Ovary (tissue), 10 donors: ENCODE measurements at places on chromosomes 2 and 18. TPM values are rescaled to one million over a fixed set of nuclear protein-coding genes. Genes with fewer than 3 reads are reported as not detected.

Gene ALPI
- total RNA-seq = not detected

Gene MYO7B
- 0.23 TPM for total RNA-seq

Gene OBSL1
- 537 TPM for total RNA-seq

Gene MOCOS
- total RNA-seq = 14.3 TPM

DNA sequence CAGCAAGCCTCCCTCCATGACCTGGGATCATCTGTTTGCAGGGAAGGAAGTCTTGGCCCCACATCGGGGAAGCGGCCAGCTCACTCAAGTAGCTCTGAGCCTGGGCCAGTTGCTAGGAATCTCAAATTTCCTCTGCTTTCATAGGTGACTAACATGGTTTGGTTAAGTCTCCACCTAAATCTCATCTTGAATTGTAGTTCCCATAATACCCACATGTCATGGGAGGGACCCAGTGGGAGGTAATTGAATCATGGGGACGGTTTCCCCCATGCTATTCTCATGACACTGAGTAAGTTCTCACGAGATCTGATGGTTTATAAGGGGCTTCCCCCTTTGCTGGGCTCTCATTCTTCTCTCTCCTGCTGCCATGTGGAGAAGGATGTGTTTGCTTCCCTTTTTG lies 75.2 kb downstream of the LBH start:
- DNase-seq = no peak

DNA sequence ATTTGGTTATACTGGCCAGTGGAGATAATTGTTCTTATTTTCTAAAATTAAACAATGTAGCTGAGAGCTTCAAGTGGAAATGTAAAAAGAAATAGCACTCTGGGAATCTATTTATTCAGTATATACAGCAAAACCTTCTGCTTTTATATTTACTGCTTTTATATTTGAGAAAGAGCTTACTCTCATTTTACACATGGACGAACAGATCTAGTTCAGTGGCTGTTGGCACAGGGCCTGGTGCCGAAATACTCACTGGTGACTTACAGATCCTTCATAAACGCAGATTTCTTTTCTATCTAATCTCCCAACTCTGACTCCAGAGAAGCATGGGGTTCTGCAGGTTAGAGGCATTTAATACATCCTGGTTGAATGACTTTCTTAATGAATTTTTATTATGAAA lies 266.2 kb downstream of the ASXL3 start:
- DNase-seq = no peak

DNA sequence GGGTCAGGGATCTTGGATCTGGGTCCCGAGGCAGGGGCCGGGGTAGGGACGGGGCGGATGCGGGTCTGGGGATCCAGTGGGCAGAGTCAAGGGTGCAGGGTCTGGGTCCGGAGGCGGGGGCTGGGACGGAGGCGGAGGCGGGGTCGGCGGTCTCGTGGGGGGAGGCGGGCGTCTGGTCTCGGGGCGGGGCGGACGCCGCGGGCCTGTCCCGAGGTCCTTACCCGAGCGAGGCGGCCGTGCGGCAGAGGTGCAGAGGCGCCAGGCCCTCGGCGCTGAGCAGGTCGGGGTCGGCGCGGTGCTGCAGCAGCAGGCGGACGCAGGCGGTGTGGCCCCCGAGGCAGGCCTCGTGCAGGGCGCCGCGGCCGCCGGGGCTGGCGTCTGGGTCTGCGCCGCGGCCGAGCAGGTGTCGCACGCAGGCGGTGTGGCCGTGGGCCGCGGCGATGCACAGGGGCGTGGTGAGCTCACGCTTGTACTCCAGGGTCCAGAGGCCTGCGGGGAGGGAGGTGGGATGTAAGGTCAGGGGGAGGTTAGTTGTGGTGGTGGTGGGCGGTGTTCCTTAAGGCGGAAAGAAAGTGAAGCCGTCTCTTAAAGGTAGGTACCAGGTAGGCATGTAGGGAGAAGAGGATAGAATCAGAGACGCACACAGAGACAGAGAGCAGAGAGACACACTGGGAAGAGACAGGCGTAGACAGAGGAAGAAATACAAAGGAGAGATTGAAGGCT lies 26.6 kb downstream of the ASB18 start:
- no peak for DNase-seq

DNA sequence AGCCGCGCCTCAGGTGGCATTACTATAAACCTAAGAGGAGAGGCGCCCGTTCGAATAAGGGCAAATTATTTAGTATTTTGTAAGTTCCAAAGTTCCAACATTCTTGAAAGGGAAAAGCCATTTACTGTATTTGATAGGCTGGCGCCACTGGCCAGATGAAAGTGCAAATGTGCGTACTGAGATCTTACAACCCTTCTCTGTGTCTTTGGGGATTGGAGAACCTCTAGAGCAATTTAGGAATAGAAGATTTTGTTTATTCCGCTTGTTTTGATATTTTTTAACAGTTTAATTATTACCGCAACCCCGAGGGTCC lies 467 bp upstream of the WDR35 start:
- DNase-seq = no peak

- no peak for DNase-seq
These were observed 412 bp downstream of the GPD2 start for GRCh38 chr2:156436497-156437085.

GRCh38 chr2:43251171-43251731 lies 24.8 kb upstream of the ZFP36L2 start:
- DNase-seq = no peak

- no peak for DNase-seq
These were observed 29.3 kb downstream of the UPP2 start for GRCh38 chr2:158130832-158131473.

GRCh38 chr2:26685989-26686839 lies 6.3 kb upstream of the KCNK3 start:
- no peak for DNase-seq

- peak; percentile 86 for DNase-seq
These were observed 421 bp upstream of the RNU4ATAC start for GRCh38 chr2:121530212-121530705.

DNA sequence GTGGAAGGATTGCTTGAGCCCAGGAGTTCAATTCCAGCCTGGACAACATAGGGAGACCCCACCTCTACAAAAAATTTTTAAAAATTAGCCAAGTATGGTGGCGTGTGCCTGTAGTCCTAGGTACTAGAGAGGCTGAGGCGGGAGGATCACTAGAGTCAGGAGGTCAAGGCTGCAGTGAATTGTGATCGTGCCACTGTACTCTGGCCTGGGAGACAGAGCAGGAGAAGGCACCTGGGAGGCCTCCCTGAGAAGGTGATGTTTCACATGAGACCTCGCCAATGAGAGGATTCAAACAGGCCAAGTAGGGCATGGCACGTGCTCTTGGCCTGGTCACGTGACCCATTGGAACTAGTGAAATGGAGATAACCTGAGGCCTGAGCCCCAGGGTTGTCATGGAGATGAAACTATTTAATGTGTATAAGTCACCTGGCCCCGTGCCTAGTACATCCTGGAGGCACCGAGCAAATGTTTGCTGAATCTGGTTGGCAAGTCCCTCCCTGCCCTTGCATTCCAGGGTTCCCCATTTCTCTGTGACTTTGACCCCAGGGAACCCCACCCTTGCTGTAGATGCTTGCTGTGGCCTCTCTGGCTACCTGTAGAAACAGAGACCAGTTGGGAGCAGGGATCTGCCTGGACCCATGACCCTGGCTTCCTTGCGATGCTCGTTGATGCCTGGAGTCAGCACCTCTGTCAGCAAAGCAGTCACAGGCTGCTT lies 26.1 kb upstream of the ROCK2 start:
- no peak for DNase-seq

DNA sequence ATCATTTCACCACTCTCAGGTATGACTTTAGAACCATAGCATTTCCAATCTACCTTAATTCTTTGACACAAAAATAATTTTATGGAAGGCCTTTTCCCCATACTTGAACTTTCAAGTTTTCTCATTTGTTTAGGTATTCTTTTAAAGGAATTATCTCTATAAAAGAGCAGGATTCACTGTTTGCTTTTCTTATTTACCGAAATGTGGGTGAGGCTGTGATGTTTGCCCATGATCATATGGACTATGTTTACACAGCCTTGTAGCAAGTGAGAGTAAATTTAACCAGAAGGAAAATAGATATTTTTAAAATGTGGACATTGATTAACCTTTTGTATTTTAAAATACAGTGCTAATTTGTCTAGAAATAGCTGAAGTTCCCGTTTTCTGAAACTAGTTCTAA lies 26.3 kb downstream of the CAB39 start:
- DNase-seq = no peak

GRCh38 chr2:30663806-30664205 lies 143.4 kb downstream of the CAPN13 start:
- DNase-seq = no peak
